ENCODE measurements at places on chromosomes 1 and 21.

DNA sequence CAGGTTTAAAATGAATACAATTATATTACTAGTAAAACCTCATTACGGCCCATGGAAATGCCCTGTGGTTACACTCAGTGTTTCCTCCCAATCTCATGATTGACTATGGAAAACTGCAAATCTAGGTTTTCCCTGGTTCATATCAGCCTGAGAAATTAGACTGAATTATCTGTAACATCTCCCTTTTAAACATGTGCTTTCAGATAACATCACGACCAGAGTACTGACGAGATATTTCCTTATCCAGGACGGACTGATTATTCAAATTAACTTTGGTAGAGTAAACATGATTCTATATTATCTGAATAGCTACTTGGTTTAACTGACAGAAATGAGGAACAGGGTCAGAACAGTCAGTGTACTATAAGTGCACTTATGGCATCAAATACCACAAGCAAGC is 82.3 kb downstream of the RGS7 start:
- no peak for DNase-seq

DNA sequence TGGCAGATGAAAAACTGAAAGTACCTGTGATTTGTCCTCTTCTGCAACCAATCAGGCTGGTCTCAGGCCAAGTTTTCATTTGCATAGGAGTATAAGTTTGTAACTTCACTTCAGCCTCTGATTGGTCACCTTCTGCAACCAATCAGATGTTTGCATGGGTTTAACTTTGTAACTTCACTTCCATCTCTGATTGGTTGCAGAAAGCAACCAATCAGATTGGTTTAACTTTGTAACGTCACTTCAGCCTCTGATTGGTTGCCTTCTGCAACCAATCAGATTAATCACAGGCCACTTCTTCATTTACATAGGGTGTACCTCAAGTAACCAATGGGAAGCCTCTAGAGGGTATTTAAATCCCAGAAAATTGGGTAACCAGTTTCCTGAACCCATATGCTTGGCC is 18.9 kb upstream of the TUT4 start:
- peak; percentile 2 for DNase-seq

DNA sequence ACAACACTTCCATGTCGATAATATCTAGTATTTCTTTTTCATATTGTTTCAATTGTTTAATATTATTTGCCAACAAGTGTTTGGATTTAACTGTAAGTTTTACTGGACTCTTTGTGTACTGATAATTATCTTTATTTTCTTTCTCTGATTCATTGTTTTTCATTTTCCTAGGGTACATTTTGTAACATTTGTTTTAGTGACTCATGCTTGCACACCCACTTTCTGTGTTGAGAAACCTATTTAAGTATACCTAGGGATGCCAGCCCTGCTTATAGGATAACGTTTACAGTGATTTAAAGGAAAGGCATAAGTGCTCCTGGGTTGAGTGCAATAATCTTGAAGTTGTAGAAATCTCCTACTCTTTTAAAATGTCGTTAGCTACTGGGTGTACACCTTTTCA is 1386.0 kb upstream of the ADGRL4 start:
- no peak for DNase-seq

DNA sequence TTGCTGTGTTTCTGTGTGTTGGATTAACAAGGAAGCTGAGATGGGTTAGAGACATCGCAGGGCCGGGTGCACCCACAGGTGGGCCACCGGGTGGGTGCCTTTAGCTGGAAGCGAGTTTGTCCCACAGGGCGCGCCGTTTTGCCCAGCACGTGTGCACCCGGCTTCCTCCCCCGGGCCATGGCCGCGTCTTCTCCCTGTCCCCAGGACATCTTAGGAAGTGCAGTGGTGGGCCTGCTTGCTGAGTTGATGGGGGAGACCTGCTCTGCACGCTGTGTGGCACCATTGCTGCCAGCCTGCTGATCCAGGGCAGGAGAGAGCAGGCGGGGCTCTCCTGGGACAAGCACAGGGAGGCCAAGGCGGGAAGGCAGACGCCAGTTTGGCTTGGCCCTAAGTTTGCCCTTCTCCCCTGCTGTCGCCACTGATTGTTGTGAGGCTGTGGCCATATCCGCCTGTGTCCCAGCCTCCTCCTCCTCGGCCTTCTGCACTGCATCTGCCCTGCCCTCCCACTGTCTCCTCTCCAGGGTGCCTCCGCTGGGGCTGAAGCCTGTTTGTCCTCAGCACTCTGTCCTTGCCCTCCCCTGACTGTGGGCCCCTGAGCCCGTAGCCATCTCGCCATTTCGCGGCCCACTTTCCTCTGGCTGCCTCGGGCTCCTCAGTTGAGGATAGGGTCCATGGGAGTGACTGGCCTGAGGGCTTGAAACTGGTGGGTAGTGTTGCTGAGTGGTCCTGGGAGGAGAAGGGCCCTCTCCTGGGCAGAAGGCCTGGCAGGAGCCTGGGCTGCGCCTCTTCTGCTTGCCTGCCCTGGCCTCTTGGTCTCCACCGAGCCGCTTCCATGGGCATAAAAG is 47.6 kb downstream of the PKNOX1 start:
- DNase-seq = no peak

DNA sequence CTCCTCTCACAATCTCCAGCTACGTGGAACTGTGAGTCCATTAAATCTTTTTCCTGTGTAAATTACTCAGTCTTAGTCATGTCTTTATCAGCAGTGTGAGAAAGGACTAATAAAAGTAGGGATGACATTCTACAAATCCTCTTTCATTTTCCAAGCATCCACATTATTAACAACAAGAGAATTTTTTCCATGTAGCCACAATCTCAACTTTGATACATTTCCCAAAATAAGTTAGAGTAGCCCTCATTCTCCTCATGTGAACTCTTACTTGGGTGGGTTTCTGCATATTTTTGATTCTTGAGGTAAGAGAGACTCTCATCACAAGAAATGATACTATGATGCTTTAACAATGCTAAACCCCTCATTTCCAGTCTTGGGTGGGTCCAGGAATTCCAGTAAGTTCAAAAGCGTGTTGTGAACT is 52.8 kb downstream of the TNFSF18 start:
- DNase-seq = no peak

- no peak for DNase-seq
Observed at GRCh38 chr1:198903203-198903602, 264.4 kb downstream of the PTPRC start.

DNA sequence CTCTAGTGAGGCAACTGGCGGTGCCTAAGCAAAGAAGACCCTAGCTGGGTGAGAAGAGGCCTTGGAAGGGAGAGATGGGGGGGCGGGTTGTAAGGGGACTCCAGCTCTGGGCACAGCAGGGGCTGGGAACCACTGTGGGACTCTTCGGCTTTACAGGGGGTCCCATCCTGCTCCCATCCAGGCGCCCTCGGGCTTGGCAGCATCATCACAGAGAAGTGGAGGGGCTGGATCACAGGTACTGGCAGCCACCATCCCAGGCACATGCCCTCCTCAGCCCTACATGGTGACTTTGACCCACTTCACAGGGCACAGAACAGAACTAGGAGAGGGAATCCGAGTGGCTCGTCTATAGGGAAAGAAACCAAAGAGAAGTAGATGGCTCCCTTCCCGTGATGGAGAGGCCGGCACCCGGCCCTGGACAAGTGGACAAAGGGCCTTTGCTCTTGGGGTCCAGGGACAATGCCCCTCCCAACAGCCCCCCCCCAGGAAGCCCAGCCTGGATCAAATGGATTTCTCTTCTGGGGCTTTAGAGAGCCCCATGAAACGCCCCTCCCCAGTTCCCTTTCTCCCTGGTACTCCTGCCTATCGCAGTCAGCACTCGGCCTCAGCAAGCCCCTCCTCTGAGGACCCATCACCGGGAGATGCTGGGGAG is 54.0 kb upstream of the ECE1 start:
- no peak for DNase-seq

GRCh38 chr1:216049741-216050430 is 373.4 kb downstream of the USH2A start:
- DNase-seq = no peak

GRCh38 chr1:30008998-30009657 is 714.3 kb downstream of the MATN1 start:
- DNase-seq = no peak

- no peak for DNase-seq
Observed at GRCh38 chr1:164803366-164803765, 244.4 kb downstream of the PBX1 start.

DNA sequence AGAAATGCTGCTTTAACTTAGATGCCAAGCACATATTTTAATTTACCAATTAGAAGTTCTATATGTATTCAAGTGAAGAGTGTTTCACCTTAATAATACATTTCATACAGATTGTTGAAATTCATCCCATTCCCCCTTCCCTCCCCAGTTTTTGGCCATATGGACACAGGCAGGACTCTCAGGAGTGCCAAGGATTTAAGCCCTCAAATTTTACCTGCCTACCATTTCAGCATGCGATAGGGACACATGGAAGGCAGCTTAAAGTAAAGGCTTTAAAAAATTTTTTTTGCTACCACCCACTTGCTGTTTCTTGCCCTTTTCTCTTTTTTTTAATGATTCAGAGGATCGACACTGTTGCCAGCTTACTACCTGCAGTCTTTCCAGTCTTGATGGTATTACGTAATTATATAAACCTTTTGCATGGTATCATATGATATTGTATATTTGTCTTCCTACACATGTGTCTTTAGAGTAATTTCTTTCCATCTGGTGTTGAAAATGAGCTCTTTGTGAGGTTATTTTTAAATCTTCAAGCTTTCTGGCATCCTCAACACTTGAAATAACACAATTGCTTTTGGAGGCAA is 7.0 kb downstream of the EPB41 start:
- DNase-seq = no peak

DNA sequence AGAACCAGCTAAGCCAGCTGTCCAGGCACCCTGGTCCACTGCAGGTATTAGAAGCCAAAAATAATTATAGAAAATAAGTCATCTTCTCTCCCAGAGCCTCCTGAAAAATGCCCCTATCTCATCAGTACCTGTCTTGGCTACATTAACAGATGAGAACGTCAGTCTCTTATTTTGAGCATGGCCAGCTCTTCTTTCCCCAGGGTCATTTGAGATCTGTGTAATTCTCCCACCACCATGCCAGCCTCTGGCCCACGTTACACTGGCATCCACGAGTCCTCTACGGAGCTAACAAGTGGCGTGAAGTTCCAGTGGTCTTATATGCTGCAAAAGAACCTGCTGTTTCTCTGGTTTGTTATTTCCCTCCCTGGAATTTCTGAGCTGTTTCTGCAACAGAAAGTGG is 118.0 kb downstream of the ATP5PO start:
- DNase-seq = no peak

GRCh38 chr1:14262637-14263036 is 335.8 kb upstream of the KAZN start:
- no peak for DNase-seq

DNA sequence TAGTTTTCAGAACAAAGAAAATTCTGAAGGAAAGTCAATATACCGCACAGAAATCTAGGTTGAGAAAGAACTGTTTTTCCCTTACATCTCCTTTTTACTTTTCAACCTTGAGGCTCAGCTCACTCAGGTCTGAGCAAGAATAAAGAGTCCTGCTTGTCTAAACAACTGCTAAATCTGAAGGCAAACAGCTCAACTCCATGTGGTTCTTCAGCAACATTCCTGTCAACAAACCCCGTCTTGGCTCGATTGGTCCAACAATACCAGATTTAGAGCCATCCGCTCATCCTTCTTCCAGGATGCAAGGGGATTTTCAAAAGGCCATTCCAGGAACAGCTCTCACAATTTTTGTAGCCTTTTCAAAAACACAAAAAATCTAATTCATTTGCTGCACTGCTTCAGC is 119.8 kb downstream of the HLCS start:
- DNase-seq = no peak

GRCh38 chr1:163477276-163477830 is 155.6 kb downstream of the NUF2 start:
- DNase-seq = no peak

DNA sequence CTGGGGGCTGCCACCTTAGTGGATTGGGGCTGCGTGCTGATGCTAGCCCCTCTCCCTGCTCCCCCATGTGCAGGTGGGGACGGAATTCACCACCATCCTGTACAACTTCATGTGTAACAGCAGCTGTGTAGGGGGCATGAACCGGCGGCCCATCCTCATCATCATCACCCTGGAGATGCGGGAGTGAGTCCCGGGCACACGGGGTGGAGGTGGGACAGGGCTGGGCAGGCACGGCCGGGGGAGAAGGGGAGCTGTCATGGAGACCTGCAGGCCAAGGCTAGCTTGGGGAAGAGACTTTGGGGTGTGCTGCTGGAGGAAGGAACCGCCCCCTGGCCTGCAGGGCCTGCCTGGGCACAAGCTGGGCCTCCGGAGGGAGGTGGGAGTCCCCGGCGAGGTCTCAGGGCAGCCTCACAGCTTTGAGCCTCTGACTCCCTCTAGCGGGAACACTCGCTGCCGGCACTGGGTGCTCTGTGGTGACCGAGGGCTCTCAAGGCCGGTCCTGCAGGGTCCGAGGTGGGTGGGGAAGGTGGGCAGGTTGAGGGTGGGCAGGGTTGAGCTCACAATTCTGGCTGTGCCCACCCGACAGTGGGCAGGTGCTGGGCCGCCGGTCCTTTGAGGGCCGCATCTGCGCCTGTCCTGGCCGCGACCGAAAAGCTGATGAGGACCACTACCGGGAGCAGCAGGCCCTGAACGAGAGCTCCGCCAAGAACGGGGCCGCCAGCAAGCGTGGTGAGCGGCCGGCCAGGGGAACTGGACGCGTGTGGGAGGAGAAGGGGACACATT is 25.0 kb upstream of the CCDC27 start:
- peak; percentile 19 for DNase-seq

GRCh38 chr1:84078842-84079202 is 65.2 kb upstream of the PRKACB start:
- no peak for DNase-seq

DNA sequence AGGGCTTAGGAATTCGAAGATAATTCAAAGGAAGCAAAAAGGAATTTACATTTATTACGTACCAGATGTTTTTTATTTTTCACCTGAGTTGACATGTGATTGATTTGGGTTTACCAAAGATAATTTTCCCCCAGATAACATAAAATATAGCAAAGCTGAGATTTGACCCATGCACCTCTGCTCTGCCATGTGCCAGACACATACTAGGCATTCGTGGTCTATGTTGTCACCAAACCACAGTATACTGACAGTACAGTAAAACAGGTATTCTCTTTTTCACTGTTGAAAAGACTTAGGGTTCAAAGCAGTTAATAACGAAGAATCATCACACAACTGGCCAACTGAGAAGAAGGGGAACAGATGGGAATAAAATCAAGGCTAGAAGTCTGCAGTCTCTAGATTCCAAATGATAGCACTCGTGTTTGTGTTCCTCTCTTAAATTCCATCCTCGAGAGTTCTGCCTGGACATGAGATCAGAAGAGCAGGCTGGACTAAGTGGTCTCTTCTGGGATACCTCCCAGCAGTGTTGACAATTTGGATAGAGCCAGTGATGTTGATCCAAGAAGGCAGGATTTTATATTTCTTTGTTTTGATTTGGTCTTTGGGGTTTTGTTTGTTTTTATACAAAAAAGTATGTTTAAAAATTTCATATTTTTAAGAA is 85.3 kb upstream of the RAVER2 start:
- DNase-seq = no peak

- DNase-seq = no peak
Observed at GRCh38 chr1:107724648-107725047, 240.3 kb downstream of the VAV3 start.

GRCh38 chr1:177586429-177586828 is 383.4 kb downstream of the SEC16B start:
- DNase-seq = no peak
